ENCODE measurements at places on chromosomes 5 and 9.

GRCh38 chr9:70409800-70410199 is 4.7 kb downstream of the KLF9 start:
- no peak for DNase-seq

GRCh38 chr9:107612136-107612535 is 122.6 kb upstream of the KLF4 start:
- DNase-seq: peak; percentile 80

- DNase-seq: no peak
Observed at GRCh38 chr9:108553111-108553635, 302.6 kb downstream of the ACTL7B start.

GRCh38 chr5:94263068-94263467 is 355.3 kb downstream of the KIAA0825 start:
- DNase-seq: no peak

GRCh38 chr5:42564689-42565356 is 141.6 kb downstream of the GHR start:
- no peak for DNase-seq

DNA sequence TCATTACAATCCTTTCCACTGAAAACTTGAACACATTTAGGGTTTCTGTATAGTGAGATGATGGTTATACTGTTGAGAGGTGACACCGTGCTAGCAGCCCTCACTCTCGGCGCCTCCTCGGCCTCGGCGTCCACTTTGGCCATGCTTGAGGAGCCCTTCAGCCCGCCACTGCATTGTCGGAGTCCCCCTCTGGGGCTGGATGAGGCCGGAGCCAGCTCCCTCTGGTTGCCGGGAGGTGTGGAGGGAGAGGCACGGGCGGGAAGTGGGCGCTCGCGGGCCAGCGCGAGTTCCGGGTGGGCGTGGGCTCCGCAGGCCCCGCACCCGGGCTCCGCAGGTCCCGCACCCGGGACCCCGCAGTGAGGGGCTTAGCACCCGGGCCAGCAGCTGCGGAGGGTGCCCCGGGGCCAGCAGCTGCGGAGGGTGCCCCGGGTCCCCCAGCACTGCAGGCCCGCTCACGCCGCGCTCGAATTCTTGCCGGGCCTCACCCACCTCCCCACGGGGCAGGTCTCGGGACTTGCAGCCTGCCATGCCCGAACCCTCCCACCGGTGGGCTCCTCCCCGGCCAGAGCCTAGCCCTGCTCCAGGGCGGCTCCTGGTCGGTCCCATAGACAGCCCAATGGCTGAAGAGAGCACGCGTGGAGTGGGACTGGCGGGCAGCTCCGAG is 145.9 kb upstream of the ZNF608 start:
- no peak for DNase-seq

DNA sequence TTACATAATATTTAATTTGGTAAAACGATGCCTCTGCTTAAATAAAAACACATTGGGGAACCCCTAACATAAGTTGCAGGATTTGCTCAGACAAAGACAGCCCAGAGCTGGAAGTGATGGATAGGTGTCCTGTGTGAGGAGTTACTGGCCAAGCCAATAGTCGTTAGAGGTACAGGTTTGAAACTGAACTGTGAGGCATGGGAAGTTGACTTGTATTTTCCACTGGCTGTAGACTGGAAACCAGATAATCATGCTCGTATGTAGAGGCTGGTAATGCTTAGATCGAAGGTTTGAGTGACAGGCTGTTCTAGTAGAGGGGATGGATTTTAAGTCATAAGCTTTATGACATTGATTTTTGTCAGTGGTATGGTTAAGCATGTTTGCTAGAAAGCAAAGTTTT is 24.8 kb downstream of the TEK start:
- no peak for DNase-seq

DNA sequence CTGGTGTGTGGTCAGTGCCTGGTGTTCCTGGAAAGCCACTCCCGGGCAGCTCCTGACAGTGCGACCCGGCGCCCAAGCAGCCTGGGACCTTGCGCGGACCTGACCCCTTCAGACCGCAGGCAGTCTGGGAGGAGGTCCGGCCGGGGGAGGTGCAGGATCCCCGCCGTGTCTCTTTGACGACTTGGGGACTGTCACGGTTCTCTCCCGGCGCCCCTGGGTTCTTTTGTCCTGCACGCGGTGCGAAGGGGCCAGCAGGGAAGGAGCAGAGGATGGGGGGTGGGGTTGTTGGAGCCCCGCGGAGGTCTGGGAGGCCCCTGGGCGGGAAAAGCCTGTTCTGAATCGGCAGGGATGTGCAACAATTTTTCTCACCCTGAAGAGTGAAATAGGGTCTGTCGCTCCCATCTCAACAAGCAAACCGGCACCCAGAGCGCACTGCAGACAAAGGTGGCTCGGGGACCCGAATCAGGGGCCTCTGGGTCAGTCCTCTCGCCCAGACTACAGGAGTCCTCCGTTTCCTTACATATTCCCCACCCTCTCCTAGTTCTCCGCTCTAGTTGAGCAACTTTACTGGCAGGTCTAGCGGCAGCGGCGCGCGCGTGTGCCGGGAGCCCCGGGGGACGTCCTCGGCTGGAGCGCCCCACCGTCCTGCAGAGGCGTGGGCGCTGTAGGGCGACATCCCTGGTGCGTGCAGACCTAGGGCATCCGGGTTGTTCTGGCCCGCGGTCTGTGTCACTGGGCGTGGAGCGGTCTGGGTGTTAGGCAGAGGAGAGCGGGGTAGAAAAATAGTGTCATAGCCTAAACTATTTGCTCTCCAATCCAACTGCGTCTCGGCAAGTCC is 1.2 kb downstream of the VCAN start:
- peak; percentile 71 for DNase-seq

- no peak for DNase-seq
Observed at GRCh38 chr5:8730194-8730593, 815.7 kb downstream of the SEMA5A start.

GRCh38 chr9:91775011-91775707 is 174.9 kb downstream of the ROR2 start:
- DNase-seq: peak; percentile 56

DNA sequence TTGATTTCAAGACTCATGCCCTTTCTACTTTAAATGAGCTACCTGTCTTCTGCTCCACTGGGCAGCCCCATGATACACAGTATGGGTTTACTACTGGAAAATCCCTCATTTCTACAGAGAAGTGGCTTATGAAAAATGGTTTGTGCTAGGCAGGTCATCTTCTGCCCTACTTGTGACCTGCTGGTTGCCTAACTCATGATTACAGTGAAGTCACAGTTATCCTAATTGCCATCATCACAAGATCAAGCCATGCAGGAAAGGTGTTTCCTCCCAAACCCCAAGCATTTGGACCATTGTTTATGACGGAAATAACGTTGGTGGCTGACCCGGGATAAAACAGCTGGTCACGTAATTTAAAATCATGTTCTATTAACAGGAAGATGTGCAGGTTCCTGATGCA is 330.6 kb downstream of the ACTL7B start:
- DNase-seq: no peak

- DNase-seq: no peak
Observed at GRCh38 chr5:91499943-91500531, 116.9 kb upstream of the ARRDC3 start.

- DNase-seq: no peak
Observed at GRCh38 chr5:83092619-83093018, 15.3 kb downstream of the XRCC4 start.

- no peak for DNase-seq
Observed at GRCh38 chr5:26868504-26868903, 169.9 kb downstream of the CDH9 start.

DNA sequence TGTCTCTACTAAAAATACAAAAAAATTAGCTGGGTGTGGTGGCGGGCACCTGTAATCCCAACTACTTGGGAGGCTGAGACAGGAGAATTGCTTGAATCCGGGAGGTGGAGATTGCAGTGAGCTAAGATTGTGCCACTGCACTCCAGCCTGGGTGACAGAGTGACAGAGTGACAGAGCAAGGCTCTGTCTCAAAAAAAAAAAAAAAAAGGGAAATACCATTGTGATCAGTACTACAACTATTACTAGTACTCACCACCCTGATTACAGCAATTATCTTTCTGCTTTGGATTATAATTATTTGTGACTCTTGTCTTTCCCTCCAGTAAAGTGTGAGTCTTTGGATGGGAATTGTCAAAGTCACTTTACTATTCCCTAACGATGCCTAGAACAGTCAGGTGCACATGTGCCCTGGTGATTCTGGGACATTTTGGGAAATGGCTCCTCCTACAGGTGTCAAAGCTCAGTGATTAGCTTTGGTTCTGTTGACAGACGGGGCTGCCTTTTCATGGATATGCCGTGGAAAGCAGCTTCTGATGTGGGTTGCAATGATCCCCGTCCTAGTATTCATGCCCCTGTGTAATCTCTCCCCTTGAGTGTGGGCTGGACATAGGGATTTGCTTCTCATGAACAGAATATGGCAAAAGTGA is 31.8 kb upstream of the FRRS1L start:
- DNase-seq: no peak

- no peak for DNase-seq
Observed at GRCh38 chr9:33024126-33024965, 727 bp upstream of the DNAJA1 start.

DNA sequence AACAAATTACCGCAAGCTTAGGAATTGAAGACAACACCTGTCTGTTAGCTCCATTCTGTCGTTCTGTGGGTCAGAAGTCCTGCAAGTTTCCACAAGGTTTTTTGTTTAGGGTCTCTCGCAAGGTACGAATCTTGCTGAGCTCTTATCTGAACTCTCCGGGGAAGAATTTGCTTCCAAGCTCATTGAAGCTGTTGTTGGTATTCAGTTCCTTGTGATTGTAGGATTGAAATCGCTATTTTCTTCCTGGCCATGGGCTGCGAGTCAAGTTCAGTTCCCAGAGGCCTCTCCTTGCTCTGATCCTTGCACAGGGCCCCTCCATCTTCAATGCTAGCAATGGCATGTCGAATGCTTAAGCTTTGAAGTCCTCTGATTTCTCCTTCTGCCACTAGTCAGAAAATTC is 53.5 kb upstream of the CNTLN start:
- no peak for DNase-seq

DNA sequence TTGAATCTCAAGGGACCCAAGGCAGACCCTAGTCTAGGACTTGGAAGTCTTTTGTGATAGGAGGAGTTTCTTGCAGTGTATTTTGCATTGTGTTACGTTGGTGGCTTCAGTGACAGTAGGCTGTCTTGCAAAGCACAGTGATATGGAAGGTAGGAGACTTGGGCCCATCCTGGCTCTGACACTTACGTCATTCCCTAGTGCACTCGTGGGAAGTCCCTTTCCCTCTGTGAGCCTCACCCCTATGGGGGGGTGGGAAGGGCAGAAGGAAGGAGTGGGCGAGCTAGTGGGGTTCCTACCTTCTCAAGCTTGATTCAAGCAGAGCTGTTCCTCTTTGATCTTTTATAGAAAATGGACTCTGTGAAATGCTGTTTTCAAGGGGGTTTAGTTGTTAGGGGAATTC is 9.2 kb upstream of the TEX53 start:
- no peak for DNase-seq

- DNase-seq: no peak
Observed at GRCh38 chr5:169367861-169368260, 66.9 kb upstream of the SLIT3 start.

DNA sequence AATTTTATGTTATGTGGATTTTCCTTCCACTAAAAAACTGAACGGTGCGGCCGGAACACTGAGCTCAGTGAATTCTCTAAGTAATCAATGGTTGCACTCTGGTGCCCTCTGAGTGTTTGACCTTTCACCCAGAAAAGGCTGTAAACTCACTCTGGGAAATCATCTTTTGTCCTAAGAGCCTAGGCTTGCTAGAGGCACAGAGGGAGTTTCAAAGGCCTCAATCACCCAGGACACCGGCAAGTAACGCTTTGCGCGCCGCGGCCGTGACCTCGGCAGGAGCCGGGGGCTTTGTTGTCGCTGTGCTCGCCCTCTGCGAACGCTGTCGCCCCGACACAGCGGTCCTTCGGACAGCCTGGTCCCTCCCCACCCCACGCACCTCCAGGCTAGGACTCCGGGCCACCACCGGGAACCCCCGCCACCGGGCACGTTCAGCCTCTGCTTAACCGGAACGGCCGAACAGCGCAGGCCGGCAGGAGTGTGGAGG is 703 bp downstream of the ISCA1 start:
- no peak for DNase-seq

GRCh38 chr9:127878001-127878651 is 651 bp upstream of the AK1 start:
- no peak for DNase-seq

GRCh38 chr5:57037355-57037754 is 85.4 kb upstream of the MIER3 start:
- DNase-seq: no peak

- no peak for DNase-seq
Observed at GRCh38 chr5:131953969-131954368, 8.5 kb upstream of the MEIKIN start.

DNA sequence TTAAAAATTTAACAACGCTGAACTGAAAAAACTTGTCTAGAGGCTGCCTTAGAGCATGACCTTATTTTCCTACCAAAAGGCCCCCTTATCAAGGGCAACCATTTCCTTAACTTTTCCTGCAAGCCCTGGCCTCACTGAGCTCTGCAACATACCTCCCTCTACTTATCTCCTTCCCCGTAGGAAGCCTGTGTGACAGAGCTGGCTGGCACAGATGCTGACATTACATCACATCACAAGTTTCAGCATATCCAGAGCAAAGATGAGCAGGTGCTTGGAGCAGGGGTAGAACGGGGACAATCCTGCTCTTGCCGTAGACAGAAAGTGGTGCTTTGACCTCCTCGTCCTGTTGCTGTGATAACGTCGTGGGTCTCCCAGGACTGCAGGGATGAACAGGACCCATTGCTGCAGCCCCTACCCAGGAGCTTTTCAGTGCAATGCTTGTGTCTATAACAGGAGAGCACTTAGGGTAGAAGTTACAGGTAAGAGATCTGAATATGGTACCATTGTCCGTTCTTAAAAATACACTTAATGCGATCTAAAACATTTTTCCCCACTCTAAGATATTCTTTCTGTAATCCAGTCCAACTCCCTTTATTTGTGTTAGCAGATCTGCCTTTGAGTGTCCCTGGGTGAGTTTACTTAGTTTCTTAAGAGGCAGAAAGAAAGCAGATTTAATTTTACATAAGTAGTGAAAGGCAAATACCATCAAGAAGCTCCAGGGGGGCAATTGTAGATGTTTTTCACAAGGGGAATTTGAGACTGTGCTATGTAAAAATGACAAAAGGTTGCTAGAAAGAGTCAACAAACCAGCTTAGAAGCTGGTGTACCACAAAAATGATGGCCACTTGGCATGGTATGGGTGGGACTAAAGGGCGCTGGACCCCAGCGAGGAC is 101.9 kb upstream of the EFNA5 start:
- peak; percentile 31 for DNase-seq

- DNase-seq: no peak
Observed at GRCh38 chr5:64384765-64385164, 121.0 kb upstream of the RGS7BP start.

- no peak for DNase-seq
Observed at GRCh38 chr9:23041466-23041865, 594.8 kb downstream of the DMRTA1 start.

- DNase-seq: no peak
Observed at GRCh38 chr5:131677115-131677514, 42.1 kb upstream of the RAPGEF6 start.

- DNase-seq: no peak
Observed at GRCh38 chr9:109496841-109497225, 1.3 kb downstream of the PTPN3 start.
